ENCODE measurements at places on chromosomes 5 and 9.

DNA sequence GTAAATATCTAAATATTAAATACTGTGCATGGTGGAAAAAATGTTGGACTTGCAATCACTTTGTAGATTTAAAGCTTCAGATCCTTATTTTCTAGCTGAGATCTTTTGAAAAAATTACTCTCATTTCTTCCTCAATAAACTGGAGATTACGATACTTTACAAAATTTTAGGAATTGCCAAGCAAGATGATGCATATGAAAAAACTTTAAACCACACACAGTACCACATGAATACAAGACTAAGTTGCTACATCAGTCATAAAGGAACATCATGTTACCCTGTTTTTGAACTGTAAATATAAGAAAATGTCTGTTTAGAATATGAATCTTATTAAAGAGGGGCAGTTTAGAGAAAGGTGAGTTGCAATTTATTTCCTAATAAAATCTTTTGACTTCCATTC lies 703.6 kb upstream of the NUDT12 start:
- no peak for DNase-seq

DNA sequence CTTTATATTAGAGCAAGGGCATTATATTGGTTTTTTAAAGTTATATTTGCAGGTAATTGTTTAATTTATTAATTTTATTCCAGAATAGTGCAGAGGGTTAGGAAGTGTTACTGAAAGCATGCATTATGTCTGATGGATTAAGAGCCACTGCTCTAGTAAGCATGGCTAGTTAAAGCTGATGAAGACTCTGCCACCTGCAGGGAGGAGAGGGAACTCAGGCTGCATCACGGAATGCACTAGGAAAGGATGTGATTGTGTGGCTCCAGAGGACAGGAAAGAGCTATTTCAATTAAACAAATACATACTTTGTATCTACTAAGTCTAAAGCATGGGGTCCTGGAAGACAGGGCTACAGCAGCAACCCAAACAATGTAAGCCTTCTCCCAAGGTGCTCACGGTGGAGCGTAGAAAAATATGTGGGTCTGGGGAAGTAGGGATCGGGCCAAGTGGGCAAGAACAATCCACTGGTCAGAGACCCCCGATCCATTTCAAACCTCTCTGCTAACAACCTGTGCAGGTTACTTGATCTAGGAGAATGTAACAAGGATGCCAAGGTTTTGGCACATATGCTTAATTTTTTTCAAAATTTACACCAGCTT lies 15.3 kb upstream of the GRXCR2 start:
- no peak for DNase-seq

- no peak for DNase-seq
These were observed 1.7 kb upstream of the ARRDC3 start for GRCh38 chr5:91384671-91385430.

DNA sequence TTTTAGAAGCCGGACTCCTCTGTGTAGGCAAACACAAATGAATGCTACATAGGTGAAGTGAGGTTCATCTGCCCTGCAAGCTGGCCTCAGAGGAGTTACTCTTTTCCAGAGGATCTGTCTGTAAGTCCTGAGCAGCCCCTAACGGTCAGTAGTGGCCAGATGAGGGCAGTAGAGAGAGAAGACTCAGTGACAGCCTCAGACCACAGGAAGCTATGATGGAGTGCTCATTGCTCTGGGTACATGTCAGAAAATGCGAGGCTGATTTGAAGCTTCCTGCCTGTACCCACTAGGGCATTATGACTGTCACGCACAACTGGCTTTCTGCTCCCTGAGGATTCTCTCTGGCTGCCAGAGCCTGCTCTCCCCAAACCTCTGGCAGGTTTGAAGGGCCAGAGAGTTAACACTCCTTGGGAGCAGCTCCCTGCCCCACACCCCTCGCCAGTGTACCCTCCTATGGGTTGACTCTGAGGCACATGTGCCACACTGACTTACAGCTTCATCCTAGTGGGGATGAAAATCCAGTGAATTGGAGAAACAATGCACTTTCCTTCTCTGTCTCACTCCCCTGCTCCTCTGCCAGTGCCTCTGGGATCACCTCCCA lies 141.5 kb downstream of the GABRG2 start:
- DNase-seq: no peak

- DNase-seq: no peak
These were observed 54.4 kb upstream of the AFAP1L1 start for GRCh38 chr5:149217096-149217802.

- DNase-seq: no peak
These were observed 17.9 kb upstream of the ZNF474 start for GRCh38 chr5:122111460-122111859.

GRCh38 chr5:133240425-133241091 lies 188.7 kb downstream of the HSPA4 start:
- no peak for DNase-seq

Data from activated CD8-positive, alpha-beta memory T cell treated with anti-CD3 and anti-CD28 coated beads for 24 hours (primary cell).